ENCODE measurements at places on chromosomes 5 and 9.
A peak's percentile ranks its signal among the peaks of the same experiment; 100 is the strongest.

- no peak for DNase-seq
Observed at GRCh38 chr9:129011761-129012181, 16.4 kb downstream of the SH3GLB2 start.

DNA sequence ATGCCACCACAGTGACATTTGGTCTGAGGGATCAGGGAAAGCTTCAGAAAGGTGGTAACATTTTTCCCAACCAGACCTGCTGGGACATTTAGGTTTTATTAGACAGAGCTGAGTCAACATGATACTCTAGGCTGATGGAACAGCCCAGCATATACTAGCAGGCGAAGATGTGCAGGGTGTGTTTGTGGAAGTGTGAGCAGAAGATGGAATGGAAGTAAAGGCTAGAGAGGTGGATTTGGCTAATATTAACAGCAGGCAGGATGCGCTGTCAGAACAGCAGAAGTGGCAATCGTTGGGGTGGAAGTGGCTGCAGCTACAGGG, 340.6 kb downstream of the ASTN2 start:
- no peak for DNase-seq

- DNase-seq: no peak
Observed at GRCh38 chr5:84438456-84438855, 53.8 kb upstream of the EDIL3 start.

DNA sequence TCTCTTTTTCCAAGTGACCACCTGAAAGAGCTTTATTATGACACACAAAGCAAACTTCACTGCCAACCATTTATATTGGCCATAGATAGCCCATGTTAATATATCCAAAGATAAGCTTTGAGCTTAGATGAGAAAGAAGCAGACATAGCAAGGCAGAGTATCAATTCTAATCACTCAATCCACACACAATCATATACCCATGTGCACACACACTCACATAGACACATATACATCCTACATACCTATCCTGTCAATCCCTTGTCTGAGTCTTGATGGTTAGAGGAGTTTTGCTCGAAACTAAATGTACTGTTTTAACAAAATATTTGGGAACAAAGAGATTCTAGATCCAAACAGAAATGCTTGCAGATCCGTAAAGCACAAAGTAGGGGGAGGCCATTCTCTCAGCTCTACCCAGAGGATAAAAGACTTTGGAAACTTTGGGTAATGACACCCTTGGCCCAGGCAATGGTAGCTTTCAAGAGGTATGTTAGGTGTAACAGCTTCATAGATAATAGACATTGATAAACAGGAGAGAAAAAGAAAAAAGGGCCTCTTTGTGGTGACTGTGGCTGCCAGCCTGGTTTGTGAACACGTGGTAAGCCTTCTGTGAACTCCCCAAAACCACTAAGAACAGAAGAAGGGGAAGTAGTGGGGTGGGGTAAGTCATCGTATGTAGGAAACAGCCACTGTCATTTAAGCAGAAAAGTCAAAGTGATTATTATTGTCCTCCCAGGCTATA, 121.6 kb downstream of the TLR4 start:
- DNase-seq: peak; percentile 1

- no peak for DNase-seq
Observed at GRCh38 chr5:137366526-137366925, 132.6 kb downstream of the SPOCK1 start.

- DNase-seq: no peak
Observed at GRCh38 chr5:59786334-59786805, 107.2 kb downstream of the PDE4D start.

DNA sequence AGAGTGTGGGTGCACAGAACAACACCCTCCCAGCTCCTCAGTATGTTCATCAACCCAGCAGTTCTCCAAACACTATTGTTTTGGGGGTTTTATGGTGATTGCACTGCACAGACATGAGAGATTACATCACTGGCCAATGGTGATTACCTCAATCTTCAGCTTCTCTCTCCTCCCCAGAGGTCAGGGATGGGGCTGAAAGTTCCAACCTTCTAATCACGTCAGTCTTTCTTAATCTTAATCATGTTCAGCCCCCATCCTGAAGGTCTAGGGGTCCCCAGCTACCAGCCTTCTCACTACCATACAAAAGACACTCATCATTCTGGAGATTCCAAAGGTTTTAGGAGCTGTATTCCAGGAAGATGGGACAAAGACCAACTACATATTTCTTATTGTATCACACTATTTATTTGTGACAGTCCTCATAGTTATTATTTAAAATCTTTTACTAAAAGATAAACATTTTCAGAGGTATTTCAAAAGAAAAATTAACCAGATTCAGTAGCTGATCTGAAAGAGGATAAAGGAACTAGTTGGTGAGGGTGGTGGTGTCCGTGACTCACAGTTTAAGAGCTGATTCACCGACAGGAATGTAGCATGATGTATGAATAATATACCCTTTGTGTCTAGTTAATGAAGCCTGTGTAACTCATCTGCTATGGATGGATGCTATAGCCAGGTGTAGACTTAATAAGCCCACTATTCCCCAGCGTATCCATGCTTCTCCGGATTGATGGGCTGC, 35.6 kb downstream of the RASEF start:
- no peak for DNase-seq

DNA sequence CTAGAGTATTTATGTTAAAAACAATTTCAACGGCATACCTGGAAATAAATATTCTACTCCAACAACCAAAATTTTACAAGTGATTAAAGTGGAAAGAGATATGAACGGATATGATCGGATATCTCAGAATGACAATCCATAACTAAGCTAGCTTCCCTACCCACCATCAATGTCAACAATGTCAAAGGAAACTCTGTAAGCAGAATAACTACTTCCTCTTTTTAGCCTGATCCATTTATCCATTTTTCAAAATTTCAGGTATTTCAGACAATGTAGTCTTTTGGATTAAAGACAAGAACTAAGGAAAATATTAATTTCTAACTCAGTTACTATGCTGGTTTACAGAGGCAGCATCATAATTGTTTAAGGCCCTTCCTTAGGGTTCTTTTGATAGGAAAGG, 188.7 kb downstream of the DENND1A start:
- no peak for DNase-seq

DNA sequence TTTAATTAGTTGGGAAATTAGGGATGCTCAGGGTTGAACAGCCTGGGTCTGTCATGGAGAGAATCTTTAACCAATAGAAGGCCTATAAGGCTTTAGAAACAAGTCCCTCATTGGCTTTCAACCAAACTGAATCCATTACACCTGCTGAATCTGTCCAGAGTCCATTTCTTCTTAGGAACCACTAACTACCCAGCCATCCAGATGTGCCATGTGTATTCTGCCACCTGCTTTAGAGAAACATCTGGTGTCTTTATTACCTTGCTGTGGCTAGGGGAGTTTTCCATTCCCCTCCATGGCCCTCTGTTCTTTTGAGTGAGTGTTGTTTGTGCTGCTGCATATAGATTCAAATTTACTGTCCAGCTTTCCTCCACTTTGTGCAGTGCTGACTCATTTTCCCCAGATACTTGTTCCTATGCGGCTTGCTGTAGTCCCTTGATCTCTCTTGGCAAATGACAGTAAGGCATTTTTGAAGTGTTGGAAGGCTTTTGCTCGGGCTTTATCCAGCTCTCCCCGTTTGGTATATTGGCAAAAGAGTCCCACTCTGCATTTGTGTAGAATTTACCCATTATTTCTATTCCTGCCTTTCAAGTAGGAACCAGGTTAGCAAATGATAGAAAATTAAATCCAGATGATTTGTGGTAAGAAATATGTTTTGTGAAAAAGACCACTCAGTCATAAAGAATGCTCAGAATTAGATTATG, 54.6 kb downstream of the NLN start:
- DNase-seq: no peak

DNA sequence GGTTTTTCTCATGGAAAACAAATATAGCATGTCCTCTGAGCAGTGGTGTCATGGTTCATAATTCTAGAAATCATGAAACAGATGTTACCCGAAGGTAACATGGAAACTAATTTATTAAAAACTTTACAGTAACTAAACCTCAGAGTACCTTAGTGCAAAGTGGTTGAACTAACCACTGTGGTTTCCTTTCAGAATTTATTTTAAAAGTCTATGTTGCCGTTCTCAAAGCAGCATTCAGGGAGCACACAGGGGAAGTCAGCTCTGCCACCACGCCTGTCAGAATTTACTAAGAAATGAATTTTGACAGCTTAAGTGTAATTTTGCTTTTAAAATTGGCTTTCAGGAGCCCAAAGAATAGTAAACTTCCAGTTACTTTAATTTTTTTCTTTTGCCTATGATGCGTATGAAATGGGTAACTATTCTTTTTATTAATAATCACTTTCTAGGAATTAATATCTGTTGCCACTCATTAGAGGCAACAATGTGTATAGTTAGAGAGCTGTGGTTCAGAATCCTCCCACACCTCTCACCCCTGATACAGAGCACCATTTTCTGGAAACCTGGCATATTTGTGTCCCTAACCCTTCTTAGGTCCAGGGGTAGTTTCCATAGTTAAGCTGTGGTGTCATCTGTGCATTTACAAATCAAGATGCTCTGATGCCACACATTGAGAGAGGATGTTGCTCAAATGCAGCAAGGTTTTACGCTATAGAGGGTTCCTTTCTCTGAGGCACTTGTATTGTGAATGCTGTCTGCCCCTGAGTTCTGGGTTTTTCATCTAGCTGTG, 202.6 kb downstream of the ZSWIM6 start:
- no peak for DNase-seq

DNA sequence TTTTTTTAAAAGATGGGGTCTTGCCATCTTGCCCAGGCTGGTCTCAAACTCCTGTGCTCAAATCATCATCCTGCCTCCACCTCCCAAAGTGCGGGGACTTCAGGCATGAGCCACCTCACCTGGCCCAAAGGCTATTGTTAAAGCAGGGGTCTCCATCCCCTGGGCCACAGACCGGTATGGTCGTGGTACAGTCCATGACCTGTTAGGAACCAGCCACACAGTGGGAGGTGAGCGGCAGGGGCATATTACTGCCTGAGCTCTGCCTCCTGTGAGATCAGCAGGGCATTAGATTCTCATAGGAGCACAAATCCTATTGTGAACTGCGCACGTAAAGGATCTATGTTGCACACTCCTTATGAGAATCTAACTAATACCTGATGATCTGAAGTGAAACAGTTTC, 7.3 kb upstream of the NOL6 start:
- DNase-seq: no peak

GRCh38 chr9:12843735-12844134, 68.9 kb downstream of the LURAP1L start:
- DNase-seq: no peak

DNA sequence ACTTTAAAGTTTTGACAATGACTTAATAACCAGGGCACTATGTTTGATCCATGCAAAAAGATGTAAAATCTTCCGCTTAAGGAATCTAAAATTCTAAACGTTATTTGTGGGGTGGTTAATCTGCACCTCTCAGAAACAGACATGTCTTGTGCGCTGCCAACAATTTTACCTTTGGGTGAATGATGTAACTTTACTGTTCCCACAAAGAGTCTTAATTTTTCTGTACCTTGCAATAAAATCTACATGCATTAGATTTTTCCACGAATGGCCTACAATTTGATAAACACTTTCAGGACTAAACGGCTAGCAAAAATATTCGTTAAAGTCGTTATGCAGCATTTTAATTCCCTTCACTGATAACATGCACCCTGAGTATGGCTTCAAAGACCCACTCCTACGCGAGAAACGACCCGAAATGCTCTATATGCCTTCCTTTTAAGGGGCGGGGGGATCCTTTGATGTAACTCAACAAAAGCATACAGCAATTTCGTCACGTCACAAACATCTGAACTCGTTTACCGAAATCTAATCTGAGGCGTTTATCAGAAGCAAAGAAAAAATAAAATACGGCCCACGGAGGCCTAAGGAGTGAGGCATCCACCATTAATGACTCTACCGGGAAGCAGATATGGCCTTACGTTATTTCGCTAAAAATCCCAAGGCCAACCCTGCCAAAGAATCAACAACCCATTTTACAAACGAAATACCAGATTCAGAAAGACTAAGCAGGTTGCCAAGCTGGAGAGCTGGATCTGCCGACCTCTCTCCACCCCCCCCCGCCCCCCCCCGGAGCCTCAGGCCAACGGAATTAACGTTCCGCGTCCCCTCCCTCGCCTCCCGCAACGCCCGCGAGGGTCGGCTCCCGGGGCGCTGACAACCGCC, 621 bp downstream of the AK6 start:
- no peak for DNase-seq

- DNase-seq: no peak
Observed at GRCh38 chr9:68740561-68740960, 35.5 kb downstream of the PIP5K1B start.

GRCh38 chr9:96135076-96135752, 166.8 kb downstream of the HSD17B3 start:
- DNase-seq: no peak

DNA sequence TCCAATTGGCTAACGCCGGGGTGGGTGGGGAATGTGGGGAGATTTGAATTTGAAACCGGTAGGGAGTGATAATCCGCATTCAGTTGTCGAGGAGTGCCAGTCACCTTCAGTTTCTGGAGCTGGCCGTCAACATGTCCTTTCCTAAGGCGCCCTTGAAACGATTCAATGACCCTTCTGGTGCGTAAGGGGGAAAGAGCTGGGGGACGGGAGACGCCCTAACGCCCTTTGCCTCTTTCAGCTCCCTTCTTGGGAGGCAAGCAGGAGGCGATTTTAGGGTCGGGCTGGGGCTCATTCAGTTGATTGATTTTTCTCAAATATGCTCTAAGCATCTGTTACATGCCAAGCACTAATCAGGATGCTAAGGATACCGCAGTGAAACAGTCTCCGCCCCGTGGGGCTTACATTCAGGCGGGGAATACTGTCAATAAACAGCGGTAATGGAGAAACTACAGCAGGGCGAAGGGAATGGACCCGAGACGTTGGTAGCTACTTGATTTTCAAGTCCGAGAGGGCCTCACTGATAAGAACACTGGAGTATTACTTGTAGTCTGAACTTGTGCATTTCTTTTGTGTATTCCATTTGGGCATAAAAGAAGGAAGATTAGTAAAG, at the start of gene HMMR:
Gene HMMR, plus strand, starts transcription at position 71 of the 610 bp plus-strand sequence. Its CDS starts 61 bp downstream, at position 132.
- DNase-seq: no peak

DNA sequence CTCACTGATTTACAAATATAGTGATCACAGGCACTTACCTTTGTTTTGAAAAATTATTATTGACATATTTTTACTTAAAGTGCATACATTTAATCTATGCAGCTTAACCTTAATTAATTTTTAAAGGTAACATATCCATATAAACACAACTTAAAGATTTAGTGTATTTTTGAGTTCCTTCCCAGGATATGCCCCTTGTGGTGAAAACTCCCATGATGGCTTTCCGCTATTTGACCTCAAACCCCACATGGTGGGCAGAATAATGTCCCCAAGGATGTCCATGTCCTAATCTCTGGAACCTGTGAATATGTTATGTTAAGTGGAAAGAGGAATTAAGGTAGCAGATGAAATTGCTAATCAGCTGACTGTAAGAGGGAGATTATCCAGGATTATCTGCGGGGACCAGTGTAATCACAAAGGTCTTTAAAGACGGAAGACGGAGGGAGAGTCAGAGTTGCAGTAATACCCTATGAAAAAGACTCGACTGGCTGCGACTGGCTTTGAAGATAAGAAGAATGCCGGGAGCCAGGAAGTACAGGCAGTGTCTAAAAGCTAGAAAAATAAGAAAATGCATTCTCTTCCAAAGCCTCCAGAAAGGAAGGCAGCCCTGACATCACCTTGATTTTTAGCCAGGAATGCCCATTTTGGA, 193.9 kb downstream of the ICE1 start:
- DNase-seq: no peak
